Naive thymus-derived CD4-positive, alpha-beta T cell (primary cell): ENCODE measurements at places on chromosomes 5 and 9.

- DNase-seq, result no peak
Observed at GRCh38 chr5:3424946-3425345, 170.7 kb upstream of the IRX1 start.

- no peak for DNase-seq
Observed at GRCh38 chr5:109982966-109983534, 293.3 kb downstream of the MAN2A1 start.

GRCh38 chr9:91312717-91313325 lies 48.9 kb downstream of the AUH start:
- no peak for DNase-seq

DNA sequence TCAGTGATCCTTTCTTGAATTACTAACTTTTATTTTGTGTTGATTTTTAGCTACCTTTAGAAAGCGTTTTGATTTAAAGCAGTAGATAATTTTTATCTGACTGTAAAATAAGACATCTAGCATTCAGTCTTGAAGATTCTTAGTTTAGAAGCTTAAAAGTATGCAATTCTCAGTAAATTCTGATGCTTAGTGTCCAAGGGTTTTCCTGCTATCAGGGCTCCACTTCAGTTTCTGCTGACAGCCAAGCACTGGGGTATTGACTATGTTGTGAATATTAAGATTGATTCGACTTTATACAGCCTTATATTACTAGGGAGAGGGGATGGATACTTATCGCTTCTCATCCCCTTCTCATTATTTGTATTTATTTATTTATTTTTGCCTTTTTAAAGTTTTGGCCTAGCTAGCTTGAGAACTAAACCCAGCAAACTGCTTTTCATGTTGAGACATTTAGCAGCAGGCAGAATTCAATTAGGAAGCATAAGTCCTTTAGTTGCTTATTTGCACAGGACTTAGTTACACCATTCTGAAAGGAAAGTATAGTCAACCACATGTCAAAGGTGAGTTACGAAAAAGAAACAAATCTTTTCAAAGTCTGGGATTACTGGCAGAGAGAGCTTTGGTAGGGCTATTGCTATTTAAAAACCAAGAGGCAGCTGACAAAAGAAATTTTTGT lies 2.9 kb downstream of the PBX3 start:
- no peak for DNase-seq

DNA sequence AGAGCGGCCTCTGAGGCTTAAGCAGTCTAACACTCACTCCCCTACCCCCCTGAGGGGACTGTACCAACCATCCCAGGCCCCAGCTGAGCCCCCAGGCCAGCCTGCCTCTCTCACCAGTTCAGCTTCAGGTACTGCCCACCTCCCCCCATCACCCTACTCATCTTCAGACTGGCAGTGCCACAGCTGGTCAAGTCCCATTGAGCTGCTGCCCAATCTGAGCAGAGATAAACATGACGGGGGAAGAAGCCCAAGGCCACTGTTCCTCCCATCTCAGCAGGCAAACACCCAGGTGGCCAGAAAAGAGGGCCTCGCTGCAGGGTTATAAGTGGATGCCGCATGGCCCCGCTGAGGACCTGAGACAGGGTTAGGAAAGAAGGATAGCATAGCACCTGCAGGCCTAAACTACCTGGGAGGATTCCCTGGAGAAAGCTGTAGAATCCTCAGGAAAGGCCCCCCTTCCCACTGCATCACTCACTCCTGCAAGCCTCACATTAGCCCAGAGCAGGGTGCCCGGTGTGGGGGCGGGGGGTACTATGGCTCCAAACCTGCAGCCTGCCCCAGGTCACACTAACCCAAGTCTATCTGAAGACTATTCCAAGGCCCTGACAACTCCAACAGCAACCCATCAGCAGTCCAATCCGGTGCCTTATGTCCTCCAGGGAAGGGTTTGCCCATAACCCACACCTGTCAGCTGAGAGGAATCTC lies 3.6 kb downstream of the B4GALT1 start:
- DNase-seq, result no peak

DNA sequence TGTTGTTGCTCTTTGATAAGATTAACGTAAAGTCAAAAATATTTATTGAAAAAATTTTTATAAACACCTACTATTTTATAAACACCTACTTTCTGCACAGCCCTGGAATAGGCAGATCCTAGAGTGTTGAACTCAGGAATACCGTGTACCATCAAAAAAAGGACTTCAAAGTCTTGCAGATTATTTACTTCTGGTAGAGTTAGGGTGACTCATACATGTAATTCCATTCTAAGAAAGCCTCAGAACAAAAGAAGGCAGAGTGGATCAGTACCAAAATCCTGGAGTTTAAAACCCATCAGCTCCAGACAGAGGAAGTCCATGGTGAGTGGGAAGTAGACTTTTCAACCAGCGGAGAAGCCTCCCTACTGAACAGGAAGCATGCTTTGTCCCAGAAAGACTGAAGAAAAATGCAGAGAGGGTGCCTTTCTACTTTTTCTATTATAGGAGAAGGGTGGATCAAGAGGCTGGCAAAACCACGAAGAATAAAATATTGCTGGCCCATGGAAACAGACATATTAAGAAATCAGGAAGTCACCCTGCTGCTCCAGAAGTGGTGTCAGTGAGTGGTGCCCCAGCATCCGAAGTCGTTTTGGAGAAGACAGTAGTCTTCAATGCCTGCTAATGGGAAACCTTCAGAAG lies 45.1 kb upstream of the DAB2 start:
- DNase-seq, result no peak

DNA sequence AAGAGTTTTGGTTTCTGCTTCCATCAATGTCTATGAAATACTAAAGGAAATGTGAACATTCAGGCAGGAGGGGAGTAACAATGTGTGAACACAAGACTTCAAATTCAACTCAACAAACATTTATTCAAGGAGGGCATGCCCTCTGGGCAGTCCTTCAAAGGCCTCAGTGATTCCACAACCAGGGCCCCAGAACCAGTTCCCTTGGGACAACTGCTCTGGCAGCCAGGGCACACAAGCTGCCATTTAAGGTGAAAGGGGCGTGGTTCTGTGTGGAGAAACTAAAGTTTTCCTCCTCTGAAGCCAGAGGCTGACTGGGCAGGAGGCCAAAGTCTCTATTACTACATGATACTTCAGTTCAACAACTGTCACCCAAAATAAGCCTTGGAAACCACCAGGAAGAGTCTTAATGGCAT lies 3.2 kb downstream of the RBM18 start:
- DNase-seq, result no peak

DNA sequence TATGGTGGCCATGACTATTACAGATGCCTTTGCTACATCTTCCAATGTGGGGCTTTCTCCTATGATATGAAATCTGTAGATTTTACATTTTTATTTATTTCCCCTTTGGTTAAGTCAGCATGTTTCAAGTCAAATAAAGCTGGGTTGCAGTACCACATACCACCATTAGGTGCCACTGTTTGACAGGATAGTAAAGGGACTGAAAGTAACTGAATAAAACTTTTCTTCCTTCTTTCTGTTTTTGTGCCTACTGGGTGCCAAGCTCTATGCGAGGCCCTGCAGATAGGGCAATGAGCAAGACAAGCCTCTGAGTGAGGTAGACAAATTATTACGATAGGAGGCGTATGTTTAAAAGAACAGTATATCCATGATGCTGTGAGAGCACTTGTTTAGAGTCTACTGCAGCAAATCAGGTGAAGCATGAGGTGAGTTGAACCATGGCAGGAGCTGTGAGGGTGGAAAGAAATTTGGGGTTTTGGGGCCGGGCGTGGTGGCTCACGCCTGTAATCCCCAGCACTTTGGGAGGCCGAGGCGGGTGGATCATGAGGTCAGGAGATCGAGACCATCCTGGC lies 64.8 kb downstream of the GDNF start:
- DNase-seq, result no peak

- peak; percentile 70 for DNase-seq
Observed at GRCh38 chr5:95621839-95622629, 2.1 kb downstream of the GPR150 start.

DNA sequence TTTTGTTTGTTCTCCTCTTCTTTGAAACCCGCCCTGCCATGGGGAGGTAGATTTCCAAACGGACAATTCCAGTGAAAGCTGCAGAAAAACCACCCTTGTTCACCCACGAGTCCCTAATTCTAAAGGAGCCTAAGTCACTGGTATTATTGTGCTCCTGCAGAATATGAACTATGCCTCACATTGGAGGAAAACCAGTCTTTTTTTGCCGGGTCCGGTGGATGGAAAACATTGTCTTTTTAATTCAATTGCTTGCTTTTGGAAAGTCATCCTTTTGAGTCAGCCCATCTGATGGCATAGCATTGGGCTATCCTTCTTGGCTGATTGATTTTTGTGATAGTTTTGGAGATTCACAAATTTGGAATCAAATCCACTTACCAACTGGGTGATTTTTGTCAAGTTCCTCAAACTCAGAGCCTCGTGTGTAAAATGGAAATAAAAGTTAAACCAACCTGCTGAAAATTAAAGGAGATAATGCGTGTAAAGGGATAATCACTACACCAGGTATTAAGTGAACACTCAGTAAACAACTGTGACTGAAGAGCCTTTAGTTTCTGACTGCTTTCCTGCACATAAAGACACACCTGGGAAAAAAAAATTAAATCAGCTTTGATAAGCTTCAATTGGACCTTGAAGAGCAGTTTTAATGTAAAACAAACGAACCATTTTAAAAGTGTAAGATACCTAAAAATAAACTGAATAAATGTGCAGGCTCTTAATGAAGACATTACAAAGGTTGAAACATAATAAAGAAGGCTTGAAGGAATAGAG lies 780 bp upstream of the CCNJL start:
- DNase-seq, result no peak

DNA sequence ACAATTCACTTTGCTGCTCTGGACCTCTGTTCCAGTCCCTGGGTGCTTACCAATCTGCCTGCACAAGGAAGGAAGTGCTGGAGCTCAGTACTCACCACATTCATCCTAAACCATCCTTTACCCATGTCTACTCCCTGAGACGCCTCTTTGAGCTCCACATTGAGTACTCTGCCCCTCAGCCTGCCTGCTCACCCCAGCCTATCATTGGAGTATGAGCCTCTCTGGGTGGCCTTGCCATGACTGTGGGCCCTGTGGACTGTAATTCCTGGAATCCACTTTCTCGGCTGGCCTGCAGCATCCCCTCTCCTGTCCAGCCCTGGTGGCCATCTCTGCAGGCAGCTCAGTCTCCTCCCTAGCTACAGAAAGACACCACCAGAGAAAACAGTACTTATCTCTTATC lies 428.6 kb downstream of the SPOCK1 start:
- no peak for DNase-seq

- DNase-seq, result peak; percentile 38
Observed at GRCh38 chr5:157431544-157432200, 28.3 kb upstream of the NIPAL4 start.

DNA sequence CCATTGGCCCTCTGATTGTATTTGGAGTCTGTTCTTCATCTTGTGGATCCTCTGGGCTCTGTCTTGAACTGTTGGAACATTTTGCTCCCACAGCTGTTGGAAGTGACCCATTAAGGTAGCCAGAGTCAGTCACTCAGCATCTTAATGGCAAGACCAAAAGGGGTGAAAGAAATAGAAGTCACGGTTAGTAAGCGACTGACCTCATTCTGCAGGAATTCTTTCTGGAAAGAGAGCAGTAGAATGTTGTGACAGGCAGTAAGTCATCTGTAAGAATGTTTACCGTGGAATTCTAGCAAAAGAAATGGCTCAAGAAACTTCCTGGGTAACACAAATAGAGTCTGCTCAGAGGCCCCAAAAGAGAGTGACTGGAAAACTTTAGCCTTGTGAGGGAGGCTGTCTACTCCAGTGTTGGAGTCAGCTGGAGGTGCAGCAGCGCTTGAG lies 28.6 kb upstream of the TNC start:
- no peak for DNase-seq

DNA sequence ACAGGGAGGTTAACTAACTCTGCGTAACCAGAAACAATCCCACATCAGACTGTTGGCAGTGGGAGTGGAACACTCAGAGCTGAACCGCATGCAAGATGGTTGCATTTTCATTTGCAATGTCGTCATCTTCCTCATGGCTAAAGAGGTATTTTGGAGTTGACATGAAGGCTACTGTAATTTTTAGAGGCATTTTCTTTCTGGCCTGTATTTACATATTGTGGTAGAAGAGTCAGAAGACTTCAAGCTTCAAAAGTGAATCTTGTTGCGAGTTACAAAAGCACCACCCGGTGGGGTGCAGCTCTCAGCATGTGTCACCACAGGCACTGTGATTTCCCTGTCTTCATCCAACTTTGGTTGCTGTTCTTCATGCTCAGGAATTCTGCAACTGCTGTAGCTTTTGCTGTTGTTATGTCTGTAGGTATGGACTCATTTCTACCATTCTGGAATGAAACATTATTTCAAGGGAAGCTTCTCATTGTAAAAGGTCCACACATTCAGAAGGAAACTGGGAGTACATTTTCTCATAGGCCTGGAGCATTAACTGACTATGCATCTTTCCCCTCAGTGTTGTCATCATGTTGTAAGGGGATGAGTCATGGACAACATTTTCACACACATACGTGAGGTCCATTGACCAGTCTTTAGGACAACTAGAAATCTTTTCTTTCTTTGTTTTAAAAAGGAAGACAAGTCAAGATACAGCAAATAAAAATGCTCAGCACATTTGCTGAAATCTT lies 35.4 kb upstream of the GDNF start:
- DNase-seq, result no peak

GRCh38 chr5:137367951-137368350 lies 131.2 kb downstream of the SPOCK1 start:
- no peak for DNase-seq

DNA sequence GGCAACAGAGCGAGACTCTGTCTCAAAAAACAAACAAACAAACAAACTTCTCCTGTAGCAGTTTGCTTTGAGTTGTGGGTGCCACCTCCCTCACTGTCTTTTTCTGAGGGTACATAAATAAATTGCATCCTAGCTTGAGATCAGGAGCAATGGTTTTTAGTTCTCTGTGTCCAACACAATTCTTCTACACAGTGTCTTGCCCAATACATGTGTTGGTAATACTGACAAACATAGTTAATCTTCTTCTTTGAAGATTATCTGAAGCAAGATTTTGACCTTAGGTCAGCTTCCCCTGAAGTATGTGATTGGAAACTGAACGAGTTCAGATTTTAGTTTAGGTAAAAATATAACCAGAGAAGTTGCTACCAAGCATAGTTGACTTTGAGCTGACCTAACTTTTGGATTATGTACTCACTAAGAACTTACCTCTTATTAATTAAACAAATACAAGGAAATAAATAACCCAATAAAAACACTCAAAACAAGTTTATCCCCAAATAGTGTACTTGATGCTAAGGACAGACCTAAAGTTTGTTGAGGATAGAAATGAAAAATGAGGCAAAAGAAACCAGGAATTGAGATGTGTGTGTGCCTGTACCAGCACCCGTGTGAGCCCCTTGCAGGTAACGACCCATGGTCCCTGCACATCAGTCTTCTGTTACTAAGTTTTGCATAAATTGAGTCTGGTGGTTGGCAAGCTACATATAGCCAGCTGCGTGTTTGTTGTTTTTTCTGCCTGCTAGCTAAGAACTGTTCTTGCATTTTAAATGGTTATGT lies 16.2 kb downstream of the TJP2 start:
- no peak for DNase-seq

DNA sequence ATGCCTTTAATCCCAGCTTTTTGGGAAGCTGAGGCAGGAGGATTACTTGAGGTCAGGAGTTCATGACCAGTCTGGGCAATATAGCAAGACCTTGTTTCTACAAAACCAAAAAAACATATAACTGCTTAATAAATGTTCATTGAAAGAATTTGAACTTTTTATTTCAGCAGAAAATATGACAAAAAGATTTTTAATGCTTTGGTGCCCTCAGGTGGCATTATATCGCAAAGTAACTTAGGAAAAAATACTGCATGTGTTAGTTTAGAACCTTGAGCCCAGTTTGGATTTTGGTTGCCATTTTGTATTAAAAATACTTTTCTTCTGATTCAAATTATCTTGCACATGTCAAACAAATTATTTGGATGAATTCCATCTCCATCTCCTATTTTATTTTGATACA lies 103.2 kb downstream of the GPBP1 start:
- DNase-seq, result no peak

GRCh38 chr5:96426831-96427230 lies 6.2 kb downstream of the PCSK1 start:
- no peak for DNase-seq
